Activated CD4-positive, alpha-beta T cell treated with anti-CD3 and anti-CD28 coated beads, Interleukin-2, amount 10 ng/mL, durations not matched to agents 7 days and 5 days (primary cell): ENCODE measurements at places on chromosomes 12 and 14.
A peak's percentile ranks its signal among the peaks of the same experiment; 100 is the strongest.

DNA sequence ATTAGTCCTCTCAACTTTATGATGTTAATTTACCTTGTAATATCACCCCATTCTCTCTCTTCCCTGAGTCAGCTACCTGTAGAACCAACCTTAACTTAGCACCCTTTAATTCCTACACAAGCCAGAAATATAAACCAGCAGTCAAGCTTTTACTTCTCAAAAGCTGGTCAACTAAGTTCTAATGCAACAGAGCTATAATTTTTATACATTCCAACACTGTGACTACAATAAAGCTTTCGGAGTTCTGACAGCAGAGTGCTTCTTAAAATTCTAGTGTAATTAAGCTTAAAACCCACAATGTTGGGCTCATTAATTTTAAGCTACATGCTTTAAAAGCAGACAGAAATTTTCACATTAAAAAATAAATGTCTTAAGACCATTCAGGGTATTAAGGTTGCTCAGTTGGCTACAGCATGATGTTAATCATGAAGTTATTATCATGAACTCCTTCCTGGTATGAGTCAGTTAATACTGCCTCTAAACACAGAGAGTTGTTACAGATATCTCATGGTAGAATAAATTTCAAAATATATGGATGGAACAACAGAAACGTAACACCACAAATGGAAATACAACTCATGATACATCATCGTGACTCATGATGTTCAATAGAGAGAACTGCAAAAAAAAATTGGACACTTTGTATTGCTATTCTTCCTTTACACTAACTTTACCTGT, 126.7 kb downstream of the EPS8 start:
- DNase-seq = no peak

DNA sequence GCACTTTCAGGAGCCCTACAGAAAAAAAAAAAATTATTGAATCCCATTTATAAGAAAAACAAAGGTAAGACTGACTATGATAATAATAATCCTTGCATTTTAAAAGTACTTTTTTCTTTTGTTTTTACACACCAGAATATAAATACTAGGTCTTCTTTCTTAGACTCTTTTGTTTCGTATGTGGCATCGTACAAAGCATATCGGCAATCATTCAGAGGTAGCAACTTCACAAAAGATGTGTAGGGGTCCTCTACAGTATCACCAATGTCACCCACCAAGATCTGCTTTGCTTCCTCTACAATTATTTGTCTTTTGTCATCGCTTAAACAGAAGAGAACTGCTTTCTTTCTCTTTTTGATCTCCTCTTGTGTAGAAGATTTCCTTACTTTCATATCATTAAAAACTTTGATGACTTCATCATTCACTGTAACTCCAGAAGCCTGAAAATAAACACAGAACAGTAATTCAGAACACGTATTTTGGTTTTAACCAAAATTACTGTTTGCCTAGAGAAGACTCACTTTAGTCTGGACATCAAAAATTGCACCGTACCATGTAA, 1.2 kb downstream of the CFL2 start:
- DNase-seq = no peak

- no peak for DNase-seq
These were observed 18.5 kb downstream of the NCOR2 start for GRCh38 chr12:124548854-124549378.

- no peak for DNase-seq
These were observed 29.4 kb downstream of the PLEKHA5 start for GRCh38 chr12:19158923-19159322.

GRCh38 chr12:31650918-31651317, 8.6 kb upstream of the ETFBKMT start:
- DNase-seq = no peak

- no peak for DNase-seq
These were observed 2.4 kb downstream of the VSX2 start for GRCh38 chr14:74241652-74242017.

- no peak for DNase-seq
These were observed 105.3 kb downstream of the GRIP1 start for GRCh38 chr12:66573605-66574004.

DNA sequence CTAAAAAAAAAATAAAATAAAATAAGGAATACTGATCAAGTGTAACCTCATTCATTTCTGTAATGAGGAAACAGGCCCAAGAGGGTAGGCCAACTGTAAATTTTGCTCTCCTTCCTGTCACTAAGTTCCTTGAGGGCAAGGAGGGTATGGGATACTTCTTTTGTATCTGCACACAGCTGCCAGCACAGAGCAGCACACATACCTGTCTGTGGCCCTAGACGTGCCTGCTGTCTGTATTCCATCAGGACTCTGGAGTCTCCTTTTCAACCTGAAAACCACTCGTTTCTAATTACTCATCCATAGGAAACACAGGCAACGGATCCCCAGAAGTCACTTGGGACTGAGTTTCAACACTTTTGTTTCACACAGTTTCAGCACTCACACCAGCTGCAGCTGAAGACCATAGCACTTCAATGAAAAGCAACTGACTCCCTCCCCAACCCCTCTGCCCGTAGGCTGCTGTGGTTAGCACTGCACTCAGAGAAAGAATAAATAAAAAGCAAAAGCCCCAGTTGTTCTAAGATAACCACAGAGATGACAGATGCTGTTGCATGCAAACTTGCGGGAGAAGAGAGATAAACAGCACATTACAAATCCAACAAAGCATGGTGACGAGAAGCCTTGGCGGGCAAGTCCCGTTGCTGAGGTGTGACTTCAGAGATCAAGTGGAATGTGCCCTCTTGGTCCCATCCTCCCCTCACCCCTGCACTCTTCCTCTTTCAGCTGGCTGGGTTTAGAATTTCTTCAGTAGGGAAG, 24.9 kb downstream of the CRACR2A start:
- DNase-seq = peak; percentile 66

- no peak for DNase-seq
These were observed 64.9 kb upstream of the CATSPERB start for GRCh38 chr14:91796617-91797347.

DNA sequence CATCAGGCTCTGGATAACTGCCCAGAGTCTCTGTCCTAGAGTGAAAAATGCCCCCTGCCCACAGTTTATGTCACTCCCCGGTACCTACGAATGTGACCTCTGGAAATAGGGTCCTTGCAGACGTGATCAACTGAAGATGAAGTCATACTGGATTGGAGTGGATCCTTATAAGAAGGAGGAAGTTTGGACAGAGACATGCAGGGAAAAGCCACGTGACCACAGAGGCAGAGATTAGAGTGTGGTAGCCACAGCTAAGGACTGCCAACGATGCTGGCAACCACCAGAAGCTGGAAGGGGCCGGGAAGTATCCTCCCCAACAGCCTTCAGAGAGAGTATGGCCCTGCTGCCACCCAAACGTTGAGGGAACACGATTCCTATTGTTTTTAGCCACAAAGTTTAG, 101.2 kb upstream of the NCOR2 start:
- DNase-seq = no peak

GRCh38 chr12:101051151-101051550, 158.9 kb downstream of the SLC5A8 start:
- DNase-seq = no peak

GRCh38 chr12:99619389-99620158, 28.0 kb upstream of the GARIN6 start:
- DNase-seq = peak; percentile 6

DNA sequence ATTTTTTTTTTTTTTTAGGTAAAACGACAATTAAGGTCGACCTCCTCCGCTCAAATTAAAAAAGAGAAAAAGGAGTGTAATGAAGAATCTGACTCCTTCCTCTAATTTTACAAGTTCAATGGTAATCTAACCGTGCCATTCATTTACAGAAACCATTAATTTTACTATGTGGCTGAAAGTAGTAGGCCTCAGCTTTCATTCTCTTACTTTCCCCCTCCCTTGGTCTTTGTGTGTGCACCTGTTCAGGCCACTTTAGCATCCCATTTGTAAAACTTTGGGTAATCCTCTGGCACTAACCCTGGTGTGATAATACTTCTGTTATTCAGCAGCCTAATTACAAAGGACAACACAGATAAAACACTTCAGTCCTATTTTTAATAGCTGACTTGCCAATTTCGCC, 128.1 kb downstream of the ASCL1 start:
- DNase-seq = no peak

GRCh38 chr12:78938341-78939084, 73.9 kb downstream of the SYT1 start:
- no peak for DNase-seq

DNA sequence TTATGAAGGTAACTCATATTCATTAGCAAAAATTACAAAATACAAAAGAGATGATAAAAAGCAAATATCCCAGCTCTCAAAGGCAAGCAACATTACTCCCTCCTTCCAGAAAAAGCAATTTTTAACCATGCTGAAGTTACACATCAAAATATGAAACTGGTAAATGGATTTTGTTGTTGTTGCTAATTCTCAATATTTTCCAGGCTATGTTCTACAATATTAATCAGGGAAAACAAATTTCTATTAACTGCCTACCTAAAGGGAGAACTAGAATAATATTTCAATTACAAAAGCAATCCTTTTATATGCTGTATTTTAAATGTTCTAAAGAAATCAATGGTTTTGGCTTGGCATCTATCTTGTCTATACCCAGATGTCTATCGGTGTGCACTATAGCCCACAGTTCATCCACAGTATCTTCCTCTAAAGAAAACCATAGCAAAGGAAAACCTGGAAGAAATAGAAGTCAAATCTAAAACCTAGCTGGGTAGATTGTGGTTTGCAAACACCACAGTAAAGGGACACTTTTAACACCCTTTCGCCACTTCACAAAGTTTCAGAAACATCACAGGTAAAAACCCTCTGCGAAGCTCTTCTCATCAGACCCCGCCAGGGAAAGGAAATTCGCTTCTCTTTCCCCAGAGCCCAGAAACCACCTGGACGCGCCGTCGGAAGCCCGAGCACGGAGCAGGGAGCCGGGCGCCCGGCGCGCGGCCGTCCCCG, 32.0 kb downstream of the TC2N start:
- DNase-seq = peak; percentile 30

- DNase-seq = no peak
These were observed 15.4 kb upstream of the PPM1H start for GRCh38 chr12:62950317-62950716.

- no peak for DNase-seq
These were observed 212.3 kb downstream of the TMEM121 start for GRCh38 chr14:105738638-105739037.

- DNase-seq = no peak
These were observed 51.8 kb downstream of the GLT1D1 start for GRCh38 chr12:128905003-128905544.

- no peak for DNase-seq
These were observed 13.5 kb upstream of the ACTR6 start for GRCh38 chr12:100187068-100187467.

DNA sequence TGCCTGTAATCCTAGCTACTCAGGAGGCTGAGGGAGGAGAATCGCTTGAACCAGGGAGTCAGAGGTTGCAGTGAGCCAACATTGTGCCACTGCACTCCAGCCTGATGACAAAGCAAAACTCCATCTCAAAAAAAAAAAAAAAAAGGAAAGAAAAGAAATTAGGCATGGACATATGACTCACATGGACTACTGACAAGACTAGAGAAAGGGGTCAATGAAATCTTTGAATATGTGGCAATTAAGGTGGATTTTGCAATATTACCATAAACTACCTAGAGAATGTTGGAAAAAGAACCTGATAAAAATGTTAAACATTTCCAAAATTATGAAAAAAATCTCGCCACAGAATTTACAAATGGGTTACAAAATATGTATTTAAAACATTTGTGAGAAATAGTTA, 873.6 kb downstream of the C12orf50 start:
- DNase-seq = no peak

GRCh38 chr14:73237219-73237785, at the start of gene PAPLN:
Gene PAPLN (plus strand): TSS chr14:73237506. CDS start chr14:73239779, 2,273 bp downstream.
- no peak for DNase-seq

DNA sequence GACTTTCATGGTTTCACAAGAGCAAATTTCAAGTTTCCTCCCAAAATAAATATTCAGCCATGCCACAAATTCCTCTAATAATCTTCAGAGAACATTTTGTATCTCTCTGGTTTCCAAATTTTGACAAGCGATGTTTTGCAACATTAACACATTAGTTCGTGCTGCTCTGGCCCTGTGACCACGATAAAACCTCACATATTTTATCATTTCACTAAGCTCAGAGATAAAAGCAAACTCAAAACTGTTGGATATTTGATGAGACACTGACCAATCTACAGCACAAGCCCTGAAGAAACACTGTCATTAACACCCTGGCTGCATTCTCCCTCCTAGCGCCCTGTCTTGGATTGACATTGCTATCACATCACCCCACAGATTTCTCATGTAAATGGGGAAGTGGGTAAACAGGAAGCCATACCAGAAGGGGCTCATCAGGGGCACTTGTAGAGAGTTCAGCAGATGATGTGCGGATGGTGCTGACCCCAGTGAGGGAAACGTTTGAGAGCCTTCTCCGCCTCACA, 264.3 kb downstream of the PRKD1 start:
- DNase-seq = no peak

GRCh38 chr12:75855360-75855759, 176.2 kb downstream of the PHLDA1 start:
- DNase-seq = no peak

- no peak for DNase-seq
These were observed 121.7 kb upstream of the CNOT2 start for GRCh38 chr12:70121562-70121961.

GRCh38 chr12:106978035-106978800, 8.7 kb downstream of the MTERF2 start:
- no peak for DNase-seq

- DNase-seq = no peak
These were observed 237.8 kb upstream of the LRIG3 start for GRCh38 chr12:59158066-59158465.

DNA sequence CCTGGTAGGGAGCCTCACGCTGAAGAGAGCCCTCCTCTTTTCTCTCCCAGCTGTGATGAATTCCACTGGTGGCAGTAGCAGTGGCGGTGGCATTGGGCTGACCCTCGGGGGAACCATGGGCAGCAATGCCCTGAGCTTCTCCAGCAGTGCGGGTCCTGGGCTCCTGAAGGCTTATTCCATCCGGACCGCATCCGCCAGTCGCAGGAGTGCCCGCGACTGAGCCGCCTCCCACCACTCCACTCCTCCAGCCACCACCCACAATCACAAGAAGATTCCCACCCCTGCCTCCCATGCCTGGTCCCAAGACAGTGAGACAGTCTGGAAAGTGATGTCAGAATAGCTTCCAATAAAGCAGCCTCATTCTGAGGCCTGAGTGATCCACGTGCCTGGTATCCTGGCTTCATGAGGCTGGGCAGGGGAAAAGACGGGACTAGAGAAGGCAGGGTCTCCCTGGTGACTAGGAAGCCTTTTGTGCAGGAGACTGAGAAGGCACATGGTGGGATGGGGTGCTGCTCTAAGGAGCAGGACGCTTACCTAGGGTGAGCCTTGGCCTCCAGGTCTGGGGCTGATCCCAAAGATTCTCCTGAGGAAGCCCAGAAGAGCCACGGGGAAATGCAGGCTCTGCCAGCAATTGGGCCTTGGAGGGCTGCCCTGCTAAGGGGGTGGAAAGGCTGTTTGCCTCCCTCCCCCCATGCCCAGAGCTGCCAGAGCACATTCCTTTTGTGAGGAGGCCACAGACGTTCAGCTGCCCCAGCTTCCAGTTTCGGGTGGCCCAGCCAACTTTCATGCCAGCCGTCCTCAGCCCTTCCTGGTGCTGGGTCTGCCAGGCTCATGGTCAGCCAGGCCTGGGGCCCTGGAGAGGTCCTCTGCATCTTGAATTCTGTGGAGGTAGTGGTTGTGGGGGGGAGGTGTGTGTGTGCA, 15.8 kb downstream of the KRT7 start:
- DNase-seq = no peak
